ENCODE measurements at places on chromosomes 2 and 18.
A peak's percentile ranks its signal among the peaks of the same experiment; 100 is the strongest.

- no peak for DNase-seq
These were observed 210.1 kb upstream of the RND3 start for GRCh38 chr2:150697596-150697995.

DNA sequence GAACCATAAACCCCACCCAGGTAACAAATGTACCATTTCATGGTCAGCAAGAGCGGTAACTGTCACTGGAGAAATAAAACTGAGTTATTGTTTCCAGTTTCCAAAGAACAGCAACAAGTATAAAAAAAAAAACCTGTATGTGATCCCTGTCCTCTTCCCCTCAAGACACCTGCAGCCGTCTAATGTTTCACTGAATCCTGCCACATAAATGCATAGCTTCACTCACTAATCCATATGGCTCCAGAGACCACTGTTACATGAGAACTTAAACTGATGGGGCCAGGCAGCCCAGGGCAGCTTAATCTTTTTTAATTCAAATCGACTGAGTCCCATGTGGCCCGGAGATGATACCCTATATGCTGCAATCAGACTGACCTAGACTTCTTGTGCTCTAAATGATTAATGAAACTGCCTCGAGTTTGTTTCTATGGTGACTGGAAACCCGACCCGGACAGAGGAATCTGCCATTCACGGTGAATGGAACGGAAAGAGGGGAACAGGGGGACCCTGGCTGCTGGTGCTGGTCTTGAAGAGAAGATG, 60.9 kb upstream of the SIX2 start:
- DNase-seq, result no peak

DNA sequence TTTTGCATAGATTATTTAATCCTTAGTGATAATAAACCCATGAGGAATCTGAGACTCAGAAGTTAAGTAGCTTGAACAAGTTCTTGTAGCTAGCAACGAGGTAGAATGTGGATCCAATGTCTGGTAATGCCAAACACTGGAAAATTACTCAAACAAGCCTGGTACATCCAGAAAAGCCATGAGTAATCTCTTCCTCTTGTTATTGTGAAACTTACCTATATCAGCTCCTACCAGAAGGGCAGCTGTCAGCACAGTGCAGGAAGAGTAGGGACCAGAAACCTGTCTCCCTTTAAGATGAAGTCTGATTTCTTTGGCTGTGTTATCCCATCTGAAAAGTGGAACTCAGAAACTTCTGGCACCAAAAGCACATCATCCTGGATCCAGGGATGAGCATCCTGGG, 7.7 kb upstream of the SERPINB8 start:
- DNase-seq, result no peak

GRCh38 chr2:207202645-207203044, 36.9 kb upstream of the KLF7 start:
- no peak for DNase-seq

DNA sequence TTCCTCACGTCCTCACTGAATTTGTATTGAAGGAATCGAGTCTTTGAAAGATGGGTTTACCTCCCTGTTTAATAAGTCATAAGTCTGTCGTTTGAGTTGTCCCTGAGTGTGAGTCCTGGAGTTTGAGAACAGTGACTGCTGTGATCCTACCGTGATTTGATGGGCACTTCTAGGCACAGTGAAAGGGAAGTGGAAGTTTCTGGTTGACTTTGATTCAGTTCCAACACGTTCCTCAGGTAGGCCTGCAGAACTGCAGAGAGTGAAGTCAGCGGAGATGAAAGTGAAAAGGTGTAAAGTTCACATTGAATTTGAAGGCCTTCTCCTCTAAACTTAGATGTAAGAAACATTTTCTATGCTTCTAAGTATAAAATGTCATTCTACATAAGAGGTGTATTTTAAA, 52.9 kb upstream of the ACKR3 start:
- DNase-seq, result no peak

GRCh38 chr2:49924044-49924817, 769.9 kb upstream of the FSHR start:
- no peak for DNase-seq

- DNase-seq, result no peak
These were observed 40.5 kb downstream of the RBKS start for GRCh38 chr2:27849558-27850205.

DNA sequence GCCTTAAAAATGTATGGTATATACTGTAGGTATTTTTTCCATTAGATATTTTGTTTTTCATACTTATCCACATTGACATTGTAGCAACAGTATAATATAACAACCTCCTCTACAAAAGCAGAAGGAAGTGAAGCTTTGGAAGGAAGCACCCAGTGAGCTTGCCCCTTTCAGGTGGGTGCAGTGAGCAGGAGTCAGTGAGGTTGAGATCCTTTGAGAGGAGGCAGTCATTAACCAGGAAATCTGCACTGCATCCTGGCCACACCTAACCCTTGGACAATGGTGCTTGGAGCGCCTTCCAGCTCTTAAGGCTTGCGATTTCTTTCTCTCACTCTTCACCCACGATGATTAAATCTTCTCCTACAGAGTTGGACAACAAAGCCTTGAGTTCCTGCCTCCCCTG, 13.9 kb downstream of the IL37 start:
- no peak for DNase-seq

GRCh38 chr18:33830213-33830612, 252.2 kb downstream of the ASXL3 start:
- DNase-seq, result no peak

DNA sequence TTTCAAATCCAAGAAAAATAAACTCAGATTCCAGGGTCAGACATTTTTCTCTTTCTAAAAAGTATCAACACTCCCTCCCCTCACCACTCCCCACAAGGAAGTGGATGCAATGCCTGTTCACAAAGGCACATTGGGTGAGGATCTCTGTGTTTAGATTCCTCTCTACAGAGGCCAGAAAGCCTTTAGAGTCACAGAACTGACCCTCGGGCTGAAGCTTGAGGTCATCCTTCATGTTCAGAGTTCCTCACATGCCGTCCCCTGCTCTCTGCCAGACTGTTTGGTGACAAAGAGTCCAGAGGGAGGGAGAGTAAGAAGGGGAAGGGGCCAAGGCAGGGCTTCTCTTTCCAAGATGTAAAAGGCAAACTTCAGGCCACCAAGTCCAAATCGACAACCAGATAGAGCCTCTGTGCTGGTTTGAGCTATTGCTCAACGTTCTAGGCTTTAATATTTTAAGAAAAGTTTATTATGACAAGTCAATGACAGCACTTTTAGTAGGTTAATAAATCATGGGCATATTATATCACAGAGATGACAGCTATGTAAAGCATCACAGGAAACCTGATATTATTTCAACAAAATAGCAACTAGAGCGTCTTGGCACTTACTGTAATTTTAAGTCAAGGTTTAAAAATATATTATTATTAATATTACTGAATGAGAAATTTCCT, 269.4 kb downstream of the ETAA1 start:
- DNase-seq, result no peak

- no peak for DNase-seq
These were observed 38.1 kb upstream of the HNRNPA3 start for GRCh38 chr2:177174486-177174885.

- DNase-seq, result no peak
These were observed 5.8 kb upstream of the FIGLA start for GRCh38 chr2:70796262-70796661.

DNA sequence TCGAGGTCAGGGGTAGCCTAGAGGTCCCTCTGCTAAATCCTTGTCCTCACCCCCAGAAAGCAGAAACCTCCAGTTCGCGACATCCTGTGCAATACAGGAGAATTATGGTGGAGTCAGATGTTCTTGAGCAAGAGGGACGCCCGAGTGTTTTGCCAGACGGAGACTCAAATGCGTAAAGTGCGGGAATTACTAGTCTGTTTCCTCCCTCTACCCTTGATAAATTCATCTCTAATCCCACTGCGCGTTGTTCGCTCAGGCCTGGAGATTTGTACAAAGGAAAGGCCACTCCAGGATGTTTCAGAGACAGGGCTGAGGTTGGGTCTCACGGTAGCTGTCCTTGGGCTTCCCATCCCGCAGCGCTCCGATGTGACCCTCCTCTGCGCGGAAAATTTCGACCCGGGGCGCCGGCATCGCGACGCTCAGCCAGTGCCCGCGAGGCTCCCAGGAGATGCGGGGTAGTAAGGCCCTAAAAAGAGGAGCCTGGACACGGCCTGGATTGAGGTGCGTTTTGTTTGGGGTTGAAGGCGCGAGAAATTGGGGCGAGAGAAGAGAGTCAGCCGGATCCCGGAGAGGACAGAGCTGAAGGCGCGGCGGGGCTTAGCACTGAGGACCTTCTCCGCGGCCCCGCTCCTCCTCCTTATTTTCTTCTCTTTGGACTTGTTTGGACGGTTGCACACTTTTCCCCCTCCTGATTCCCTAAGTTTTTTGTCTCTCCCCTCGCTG, 2.6 kb upstream of the NEUROD1 start:
- DNase-seq, result no peak

GRCh38 chr2:219684721-219685689, 57.6 kb downstream of the SLC4A3 start:
- peak; percentile 69 for DNase-seq

GRCh38 chr18:24795129-24795528, 334.7 kb downstream of the HRH4 start:
- no peak for DNase-seq

- DNase-seq, result no peak
These were observed 1820.1 kb upstream of the LRRTM1 start for GRCh38 chr2:82124629-82125028.

- DNase-seq, result no peak
These were observed 191.4 kb downstream of the LDLRAD4 start for GRCh38 chr18:13409997-13410396.

DNA sequence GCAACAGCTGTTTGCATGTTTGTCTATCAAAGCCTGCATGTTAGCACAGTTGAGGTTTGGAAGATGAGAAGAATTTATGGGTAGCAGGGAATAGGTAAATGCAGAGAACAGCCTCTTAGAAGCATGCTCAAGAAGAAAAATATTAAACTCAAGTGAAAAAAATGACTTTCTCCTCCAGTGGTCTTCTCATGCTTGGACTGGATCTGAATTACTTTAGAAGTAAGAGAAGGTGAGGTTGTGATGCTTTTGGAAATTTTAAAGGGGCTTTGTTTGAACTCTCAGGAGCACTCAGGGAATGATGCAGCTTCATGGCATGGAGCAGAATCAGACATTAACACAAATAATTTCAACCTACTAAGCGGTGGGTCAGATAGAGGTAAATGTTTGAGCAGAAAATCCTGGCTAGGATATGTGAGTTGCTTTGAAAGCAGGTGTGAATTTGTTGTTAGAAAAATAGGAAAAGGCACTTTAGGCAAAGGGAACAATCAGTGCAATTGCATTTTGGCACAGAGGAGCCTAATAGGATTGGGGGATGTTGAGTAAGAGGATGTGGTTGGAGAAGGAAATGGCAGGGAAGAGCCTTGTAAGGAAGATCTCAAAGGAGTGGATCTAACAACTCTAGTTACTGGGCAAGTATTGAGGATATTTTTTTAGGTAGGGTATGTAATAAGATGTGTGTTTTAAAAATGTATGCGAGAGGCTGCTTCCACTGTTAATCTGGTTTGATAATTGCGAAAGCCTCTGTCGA, 76.3 kb downstream of the DDX1 start:
- no peak for DNase-seq

DNA sequence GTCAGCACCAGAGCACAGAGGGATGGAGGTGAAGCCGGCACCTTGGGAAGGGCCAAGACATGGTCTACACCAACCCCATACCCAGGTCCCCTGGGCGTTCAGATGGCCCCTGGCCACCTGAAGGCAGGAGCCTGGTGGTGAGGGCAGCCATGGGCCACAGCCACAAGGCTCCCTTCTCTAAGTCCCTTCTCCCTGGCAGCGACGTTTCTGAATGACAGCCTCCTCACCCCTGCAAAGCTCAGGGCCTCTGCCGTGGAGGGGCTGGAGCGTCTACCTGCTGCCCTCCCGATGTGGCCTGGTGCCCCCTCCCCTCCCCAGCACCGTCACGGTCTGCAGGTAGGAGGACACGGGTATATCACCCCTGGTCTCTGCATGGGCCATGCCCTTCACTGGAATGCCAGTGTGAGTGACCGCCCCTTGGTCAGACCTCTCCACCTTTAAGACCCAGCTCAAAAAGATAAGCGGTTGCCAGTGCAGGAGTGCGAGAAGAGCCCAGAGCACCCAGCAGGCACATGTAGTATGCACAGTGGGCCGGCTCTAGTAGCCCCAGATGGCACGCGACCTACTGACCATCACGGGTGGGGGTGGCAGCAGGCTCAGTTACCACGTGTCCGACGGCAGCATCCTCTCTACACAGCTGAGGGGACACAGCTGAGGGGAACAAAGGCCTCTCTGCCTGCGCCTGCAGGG, 46.6 kb downstream of the HS6ST1 start:
- no peak for DNase-seq

- DNase-seq, result no peak
These were observed 251.4 kb downstream of the KLHL29 start for GRCh38 chr2:23636426-23636825.

GRCh38 chr2:47611771-47612170, 171.2 kb upstream of the MSH6 start:
- no peak for DNase-seq

DNA sequence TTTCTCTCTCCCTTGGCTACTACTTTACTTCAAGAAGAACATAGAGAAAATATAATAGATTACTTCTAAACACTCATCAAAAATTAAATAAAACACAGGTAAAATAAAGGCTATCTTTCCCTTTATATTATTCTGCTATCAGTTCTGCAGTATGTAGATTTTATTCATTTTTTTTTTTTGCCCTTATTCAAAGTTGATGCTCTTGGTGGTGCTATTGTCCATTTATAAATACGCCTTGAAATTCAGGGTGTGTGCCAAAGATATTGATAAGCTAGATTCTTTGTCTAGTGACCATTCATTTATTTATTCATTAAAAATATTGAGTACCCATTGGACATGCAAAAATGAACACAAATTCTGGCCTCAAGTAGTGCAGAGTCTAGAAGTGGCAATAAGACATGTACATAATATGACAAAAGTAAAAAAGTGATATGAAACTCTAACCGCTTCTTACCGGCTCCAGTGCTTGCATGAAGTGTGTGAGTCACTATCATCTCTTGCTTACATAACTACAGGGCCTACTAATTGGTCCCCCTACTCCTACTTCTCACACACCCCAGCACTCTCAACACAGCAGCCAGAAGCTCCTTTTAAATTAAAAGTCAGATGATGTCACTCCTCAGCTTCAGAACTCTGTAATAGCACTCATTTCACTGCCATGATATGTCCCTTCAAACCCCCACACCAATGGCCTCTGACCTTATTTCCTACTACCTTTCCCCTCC, 208.3 kb upstream of the FANCL start:
- no peak for DNase-seq

DNA sequence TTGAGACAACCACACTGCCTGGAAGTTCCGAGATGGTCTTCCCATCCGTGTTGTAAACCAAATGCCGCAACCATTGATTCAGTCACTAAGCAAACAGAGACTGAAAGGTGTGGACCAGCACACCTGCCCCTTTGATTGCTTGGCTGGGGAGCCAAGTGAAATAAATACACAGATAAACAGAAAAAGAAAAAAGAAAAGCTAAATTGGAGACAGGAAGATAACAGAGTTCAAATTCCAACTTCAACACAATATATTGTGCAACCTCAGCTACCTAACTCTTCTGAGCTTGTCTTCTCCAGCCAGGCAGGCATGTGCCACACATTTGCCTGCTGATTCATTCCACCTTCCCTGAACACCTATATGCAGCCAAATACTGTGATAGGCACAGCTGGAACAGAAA, 110.9 kb downstream of the PID1 start:
- no peak for DNase-seq

- no peak for DNase-seq
These were observed at the start of gene LOXHD1 for GRCh38 chr18:46657115-46657955. Gene LOXHD1 (minus strand): TSS chr18:46657220. CDS start chr18:46657033, 187 bp downstream.
